ENCODE measurements at places on chromosomes 3 and 15.

DNA sequence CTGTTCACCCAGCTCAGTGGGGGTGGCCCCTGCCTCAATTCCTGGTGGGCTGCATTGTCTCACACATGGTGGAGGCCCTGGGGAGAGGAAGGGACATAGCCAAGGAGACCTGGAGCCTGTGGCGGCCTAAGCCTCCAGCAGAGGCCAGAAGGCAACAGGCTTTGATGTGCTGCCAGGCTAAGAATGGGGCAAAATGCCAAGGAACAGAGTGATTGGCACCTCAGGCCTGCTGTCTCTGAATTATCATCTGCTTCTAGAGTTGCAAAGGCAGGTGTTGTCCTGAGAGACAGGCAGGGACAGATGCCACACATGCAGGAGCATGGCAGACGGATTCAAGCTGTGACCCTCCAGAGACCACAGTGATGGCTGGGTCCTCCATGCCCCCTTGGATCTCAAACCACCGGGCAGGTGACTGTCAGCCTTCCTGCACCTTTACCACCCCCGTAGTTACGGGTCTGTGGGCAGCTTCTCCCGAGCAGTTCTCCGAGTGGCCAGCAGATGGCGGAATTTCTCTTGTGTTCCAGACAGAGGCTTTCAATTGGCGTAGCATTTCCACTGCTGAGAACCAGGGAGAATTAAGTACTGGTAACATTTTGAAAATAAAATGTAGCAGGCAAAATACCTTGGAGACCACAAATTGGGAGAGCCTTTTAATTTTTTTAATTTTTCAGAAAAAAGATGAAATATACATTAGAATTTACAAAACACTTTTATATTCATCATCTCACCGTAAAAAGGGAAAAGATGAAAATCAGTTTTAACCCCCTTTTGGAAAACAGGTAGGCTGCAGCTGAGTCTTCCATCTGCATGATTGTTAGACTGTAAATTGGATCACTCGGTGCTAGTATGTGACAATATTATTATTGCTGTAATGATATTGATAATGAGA, 525.5 kb upstream of the CFAP20DC start:
- peak; percentile 90 for DNase-seq

DNA sequence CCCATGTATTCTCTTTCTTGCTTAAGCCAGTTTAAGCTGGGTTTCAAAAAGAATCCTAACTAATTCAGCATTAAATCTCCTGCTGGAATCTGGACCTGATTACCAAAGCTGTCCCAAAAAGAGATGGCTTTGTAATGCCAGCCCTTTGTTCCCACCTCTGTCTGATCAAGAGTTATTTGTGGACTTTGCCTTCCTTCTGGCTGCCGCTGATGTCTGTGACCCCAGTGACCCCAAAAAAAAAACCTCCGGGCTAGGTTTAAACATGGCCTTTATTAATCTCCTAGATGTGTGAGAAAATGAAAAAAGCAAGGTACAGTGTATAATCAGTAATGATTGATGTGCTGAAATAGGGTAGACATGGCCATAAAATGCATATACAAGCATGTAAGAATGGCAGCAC, 20.7 kb downstream of the CRYGS start:
- DNase-seq = no peak

GRCh38 chr15:96011136-96011535, 319.4 kb upstream of the NR2F2 start:
- no peak for DNase-seq

GRCh38 chr15:85379403-85380131, 836 bp upstream of the AKAP13 start:
- DNase-seq = peak; percentile 42

GRCh38 chr3:148951599-148952361, 39.6 kb upstream of the GYG1 start:
- peak; percentile 49 for DNase-seq

GRCh38 chr15:65954289-65954741, 85.0 kb downstream of the RAB11A start:
- no peak for DNase-seq

DNA sequence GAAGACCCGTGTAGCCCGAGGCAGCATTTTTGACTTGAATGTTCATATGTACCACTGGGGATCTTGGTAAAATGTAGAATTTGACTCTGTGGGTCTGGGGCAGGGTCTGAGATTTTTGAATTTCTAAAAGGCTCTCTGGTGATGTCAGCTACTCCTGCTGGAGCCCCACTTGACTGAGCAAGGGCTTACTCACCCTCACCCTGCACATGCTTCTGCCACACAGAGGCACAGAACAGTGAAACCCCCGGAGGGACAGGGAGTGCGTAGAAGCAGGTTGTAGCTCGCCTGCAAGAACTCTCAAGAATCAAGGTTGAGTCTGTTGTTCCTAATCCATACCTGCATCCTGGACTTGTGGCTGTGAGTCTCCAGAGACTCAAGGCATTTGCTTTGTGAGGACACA, 41.1 kb downstream of the SLCO3A1 start:
- no peak for DNase-seq

- DNase-seq = peak; percentile 83
These were observed 10.0 kb downstream of the BHLHE40 start for GRCh38 chr3:4988983-4989834.

DNA sequence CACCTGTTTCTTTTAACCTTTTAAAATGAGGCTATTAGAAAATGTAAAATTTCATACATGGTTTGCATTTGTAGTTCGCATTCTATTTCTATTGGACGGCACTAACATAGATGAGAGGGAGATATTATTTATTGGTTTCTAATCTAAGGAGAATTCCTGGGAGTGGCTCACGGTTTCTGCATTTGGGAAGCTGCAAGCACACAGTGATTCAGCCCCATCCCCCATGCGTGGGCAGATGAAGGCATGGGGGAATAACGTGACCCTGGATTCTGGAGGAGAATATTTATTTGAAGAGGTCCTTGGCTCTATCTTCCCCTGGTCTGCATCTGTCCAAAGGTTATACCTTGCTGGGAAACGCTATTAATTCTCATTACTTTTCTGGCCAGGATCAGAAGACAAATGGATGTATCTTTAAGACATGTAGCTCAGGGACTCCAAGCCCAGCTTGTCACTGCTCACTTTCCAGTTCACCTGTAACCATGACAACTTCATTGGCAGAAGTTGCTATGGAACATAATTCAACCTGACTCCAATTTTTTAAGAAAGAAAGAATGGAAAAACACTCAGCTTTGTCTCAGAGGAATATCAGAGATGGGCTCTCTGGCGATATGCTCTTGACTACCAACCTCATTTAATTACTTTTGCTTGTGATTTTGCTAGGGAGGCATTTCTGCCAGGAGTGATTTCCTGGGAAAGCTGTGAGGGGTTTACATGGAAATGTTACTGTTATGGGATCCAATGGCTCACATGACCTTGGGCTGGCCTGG, 27.2 kb upstream of the POMGNT2 start:
- DNase-seq = peak; percentile 93

DNA sequence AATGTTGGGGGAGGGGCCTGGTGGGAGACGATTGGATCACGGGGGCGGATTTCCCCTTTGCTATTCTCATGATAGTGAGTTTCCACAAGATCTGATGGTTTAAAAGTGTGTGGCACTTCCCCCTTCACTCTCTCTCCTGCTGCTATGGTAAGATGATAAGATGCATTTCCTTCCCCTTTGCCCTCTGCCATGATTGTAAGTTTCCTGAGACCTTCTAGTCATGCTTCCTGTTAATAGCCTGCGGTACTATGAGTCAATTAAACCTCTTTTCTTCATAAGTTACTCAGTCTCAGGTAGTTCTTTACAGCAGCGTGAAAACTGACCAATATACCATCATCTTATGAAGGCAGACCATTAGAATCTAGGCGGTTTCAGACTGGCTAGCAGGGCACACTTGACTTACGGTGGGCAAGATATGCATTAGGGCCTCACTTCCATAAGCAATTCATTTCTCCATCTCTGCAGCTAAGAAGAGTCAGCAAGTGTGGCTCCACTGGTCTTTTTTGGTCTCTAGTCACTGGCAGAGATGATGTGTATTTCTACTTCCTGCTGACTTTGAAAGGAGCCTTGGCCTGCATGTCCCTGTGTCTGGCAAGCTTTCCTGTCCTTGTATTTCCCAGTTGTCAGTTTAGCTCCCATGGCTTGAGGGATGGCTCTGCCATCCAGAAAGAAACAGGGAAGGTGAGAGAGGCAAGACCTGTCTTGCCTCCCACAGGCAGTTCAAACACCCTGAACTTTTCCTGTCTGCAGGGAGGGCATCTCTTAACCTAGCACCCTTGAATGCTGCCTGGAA, 109.0 kb upstream of the ADAMTS9 start:
- no peak for DNase-seq

GRCh38 chr3:143784446-143784845, 63.8 kb downstream of the SLC9A9 start:
- DNase-seq = no peak

DNA sequence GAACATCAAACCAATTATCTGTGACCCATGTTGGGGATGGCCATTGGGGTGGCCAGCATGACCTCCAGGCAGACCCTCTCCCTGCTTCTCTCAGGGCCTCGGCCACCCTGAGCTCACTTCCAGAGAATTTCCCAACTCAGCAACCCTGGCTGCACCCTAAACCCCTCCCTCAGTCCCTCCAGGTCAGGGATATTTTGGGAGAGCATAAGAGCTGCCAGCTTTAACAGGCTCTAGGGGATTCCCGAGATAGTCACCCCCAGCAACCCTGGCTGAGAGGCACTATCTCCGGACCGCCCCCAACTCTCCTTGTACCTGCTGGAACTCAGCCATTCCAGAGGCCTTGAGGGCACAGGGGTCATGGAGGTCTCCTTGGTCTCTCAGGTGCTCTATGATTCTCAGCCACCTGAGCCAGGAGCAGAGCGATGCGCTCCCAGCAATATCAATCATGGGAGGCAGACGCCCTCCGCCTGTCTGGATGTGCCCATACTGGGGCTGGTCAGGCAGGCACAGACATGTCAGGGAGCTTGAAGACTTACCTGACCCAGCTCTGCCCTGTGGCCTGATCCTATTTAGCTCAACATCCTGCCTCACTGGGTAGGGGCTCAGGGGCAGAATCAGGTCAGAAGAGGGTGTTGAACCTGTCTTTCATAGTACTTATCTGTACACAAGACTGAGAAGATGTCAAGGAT, 34.9 kb upstream of the CILP start:
- peak; percentile 44 for DNase-seq

GRCh38 chr15:83287541-83288027, 3.1 kb upstream of the BNC1 start:
- peak; percentile 12 for DNase-seq

DNA sequence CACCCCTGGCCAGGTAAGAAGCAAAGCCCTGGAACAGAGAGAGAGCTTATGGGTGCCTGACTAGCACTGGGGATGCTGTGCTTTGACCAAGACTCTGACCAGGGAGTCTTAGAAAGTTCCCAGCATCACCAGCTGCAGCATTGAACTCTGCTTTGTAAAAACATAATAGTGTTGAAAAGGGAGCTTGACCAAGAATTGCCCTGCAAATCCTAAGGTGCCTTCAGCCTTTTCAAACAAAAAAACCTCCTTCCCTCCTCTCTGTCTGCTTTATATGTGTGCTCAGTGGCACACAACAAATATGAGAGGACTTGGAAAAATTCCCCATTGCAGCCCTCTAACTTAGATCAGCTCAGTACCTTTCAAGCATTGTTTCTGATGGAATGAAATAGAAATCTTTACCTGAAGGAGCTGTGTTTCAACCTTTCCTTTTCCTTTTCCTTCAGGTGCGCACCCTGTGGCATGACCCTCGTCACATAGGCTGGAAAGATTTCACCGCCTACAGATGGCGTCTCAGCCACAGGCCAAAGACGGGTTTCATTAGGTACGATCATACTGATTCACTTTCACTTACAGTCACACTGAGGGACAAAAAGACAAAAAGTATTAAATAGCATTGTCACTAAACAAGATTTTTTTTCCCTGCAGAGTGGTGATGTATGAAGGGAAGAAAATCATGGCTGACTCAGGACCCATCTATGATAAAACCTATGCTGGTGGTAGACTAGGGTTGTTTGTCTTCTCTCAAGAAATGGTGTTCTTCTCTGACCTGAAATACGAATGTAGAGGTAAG, 13.0 kb downstream of the THBS1 start:
- DNase-seq = no peak

DNA sequence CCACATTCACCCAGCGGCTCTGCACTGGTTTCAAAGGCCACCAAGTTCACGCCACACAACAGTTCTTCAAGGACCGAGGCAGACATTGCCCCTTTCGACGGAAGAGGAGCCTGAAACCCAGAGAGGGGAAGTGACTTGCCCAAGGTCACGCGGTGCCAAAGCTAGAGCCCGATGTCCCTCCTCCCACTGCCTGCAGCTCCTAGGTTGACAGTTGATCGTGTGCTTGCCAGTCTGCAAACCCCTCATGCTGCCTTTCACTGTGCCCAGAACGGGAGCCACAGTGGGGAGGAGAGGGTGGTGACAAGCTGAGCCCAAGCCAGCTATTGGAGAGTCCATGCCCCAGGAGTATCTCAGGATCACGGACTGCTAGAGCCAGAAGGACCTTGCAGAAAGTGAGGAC, 230.9 kb downstream of the XXYLT1 start:
- no peak for DNase-seq

DNA sequence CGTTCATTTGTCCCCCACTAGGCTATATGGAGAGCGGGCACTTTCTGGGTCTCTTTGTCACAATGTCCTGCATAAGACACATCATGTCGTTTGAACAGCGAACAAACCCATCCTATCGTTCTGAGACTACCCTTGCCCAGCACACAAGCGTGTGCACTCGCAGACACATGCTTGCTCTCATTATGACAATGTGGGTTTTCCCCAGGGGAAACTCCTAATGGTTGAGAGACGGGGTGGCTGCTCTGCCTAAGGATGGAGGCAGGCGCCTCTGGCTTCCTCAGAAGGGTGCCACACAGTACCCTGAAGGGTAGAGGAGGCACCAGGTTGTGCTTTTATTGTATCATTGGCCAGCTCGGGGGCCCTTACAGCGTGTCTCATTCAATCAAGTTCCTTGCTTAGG, 51.0 kb upstream of the MYZAP start:
- no peak for DNase-seq

DNA sequence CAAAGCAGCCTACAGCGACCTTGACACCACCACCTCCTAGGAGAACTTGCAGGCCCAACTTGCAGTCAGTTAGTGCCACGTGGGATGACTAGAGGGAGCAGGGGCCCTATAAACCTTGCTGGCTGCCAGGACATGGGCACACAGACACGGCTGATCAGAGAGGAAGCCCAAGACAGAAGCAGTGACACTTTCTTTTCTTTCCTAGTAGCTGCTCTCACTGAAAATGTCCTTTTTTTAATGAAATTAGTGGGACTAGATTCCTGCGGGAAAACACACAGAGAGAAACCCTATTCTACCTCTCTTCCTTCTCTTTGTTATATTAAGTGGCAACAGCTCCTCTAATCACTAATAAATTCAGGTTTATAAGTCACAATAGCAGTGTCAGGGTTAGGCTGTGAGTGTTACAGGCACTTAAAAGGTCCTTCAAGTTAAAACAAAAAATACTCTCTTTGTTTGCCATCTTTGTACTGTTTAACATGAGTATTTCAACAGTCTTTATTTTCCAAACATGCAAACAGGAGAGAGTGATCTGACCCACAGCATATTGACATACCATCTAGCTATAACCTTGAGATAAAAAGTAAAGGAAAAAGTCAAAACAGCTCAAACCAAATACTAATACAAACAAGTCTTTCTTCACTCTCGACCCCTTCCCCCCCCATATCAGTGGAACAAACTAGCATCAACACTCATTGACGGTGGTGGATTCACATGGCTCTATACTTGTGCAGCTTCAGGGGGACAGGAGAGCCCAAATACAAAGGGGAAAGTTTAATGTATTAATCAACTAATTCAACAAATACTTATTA, 2.1 kb upstream of the TMEM212 start:
- no peak for DNase-seq
